Osteocyte (in vitro differentiated cells): ENCODE measurements at places on chromosomes 6 and 20. TPM values are rescaled to one million over a fixed set of nuclear protein-coding genes. Genes with fewer than 3 reads are reported as not detected.
A peak's percentile ranks its signal among the peaks of the same experiment; 100 is the strongest.

MLN gene
- not detected in 2 replicates for total RNA-seq

PRND gene
- not detected in 2 replicates for total RNA-seq

OR2J3 gene
- not detected in 2 replicates for total RNA-seq

FAM110A gene
- total RNA-seq, result 2.6 and 2.7 TPM in 2 replicates

GRCh38 chr20:4375881-4376280 is 345.8 kb upstream of the PRND start:
- DNase-seq, result no peak
- H3K27me3 ChIP-seq, result peaks cover 15% of the 10 kb centered on the region
- no peak overlapping the region for H3K4me3 ChIP-seq
- no peaks in the 10 kb centered on the region for H3K4me1 ChIP-seq

GRCh38 chr6:24915641-24916040 is 20.1 kb downstream of the RIPOR2 start:
- no peaks in the 10 kb centered on the region for H3K36me3 ChIP-seq
- no peak overlapping the region for H3K27ac ChIP-seq
- no peak for DNase-seq
- no peaks in the 10 kb centered on the region for H3K27me3 ChIP-seq
- H3K4me3 ChIP-seq, result no peak overlapping the region
- H3K4me1 ChIP-seq, result peaks cover 46% of the 10 kb centered on the region

USP49 gene
- total RNA-seq, result 5.2 and 5.4 TPM in 2 replicates

DNA sequence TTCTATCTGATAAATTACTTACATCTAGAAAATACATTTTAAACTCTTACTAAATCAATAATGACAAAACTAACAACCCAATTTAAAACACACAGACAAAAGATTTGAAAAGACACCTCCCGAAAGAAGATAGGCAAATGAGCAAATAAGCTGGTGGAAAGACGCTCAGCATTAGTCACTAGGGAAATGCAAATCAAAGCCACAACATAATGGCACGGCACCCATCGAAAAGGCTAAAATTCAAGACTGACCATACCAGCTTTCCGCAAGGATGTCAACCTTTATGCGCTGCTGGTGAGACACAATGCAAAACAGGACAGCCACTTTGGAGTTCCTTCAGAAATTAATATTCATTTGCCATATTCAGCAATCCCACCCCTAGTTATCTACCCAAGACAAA is 25.9 kb downstream of the TAF4 start:
- no peak overlapping the region for H3K4me3 ChIP-seq
- peaks cover 29% of the 10 kb centered on the region for H3K4me1 ChIP-seq
- H3K27ac ChIP-seq, result no peak overlapping the region
- no peaks in the 10 kb centered on the region for H3K27me3 ChIP-seq
- DNase-seq, result no peak

GRCh38 chr6:67068781-67069180 is 1361.8 kb upstream of the EYS start:
- H3K36me3 ChIP-seq, result peaks cover 10% of the 10 kb centered on the region
- no peaks in the 10 kb centered on the region for H3K4me1 ChIP-seq
- no peak overlapping the region for H3K4me3 ChIP-seq
- H3K27ac ChIP-seq, result no peak overlapping the region
- no peak for DNase-seq

- no peaks in the 10 kb centered on the region for H3K36me3 ChIP-seq
- peak overlapping the region; percentile 20 for H3K27ac ChIP-seq
- H3K4me3 ChIP-seq, result peak overlapping the region; percentile 67
- peaks cover 4% of the 10 kb centered on the region for H3K27me3 ChIP-seq
- no peak for DNase-seq
These were observed 535 bp upstream of the CCDC170 start for GRCh38 chr6:151493161-151493803.

- H3K36me3 ChIP-seq, result peaks cover 4% of the 10 kb centered on the region
- no peak for DNase-seq
- no peak overlapping the region for H3K27ac ChIP-seq
- no peaks in the 10 kb centered on the region for H3K27me3 ChIP-seq
- no peak overlapping the region for H3K4me3 ChIP-seq
These were observed 33.1 kb downstream of the MYLIP start for GRCh38 chr6:16162003-16162402.

GRCh38 chr6:33418690-33419291 is 884 bp upstream of the CUTA start:
- peak overlapping the region; percentile 99 for H3K27ac ChIP-seq
- peak overlapping the region; percentile 98 for H3K4me3 ChIP-seq
- H3K4me1 ChIP-seq, result peaks cover 61% of the 10 kb centered on the region
- no peak for DNase-seq
- no peaks in the 10 kb centered on the region for H3K27me3 ChIP-seq
- H3K36me3 ChIP-seq, result peaks cover 14% of the 10 kb centered on the region

DNA sequence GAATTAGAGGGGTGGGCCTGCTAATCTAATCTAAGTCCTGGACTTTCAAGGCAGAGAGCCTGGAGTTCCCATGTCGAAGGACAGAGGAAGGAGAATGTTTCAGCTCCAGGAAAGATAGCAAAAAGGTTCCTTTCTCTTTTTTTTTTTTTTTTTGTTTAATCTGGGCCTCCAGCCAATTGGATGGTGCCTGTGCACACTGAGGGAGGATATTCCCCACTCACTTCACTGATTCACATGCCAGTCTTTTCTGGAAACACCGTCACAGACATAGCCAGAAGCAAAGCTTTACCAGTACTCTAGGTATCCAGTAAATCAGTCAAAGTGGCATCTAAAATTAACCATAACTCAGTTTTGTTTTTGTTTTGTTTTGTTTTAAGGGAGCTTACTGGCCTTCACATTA is 721.1 kb downstream of the TENT5A start:
- peaks cover 3% of the 10 kb centered on the region for H3K27me3 ChIP-seq
- no peak overlapping the region for H3K27ac ChIP-seq
- H3K4me1 ChIP-seq, result no peaks in the 10 kb centered on the region
- H3K36me3 ChIP-seq, result no peaks in the 10 kb centered on the region
- no peak for DNase-seq
- no peak overlapping the region for H3K4me3 ChIP-seq

ANKRD60 gene
- not detected in 2 replicates for total RNA-seq

DNA sequence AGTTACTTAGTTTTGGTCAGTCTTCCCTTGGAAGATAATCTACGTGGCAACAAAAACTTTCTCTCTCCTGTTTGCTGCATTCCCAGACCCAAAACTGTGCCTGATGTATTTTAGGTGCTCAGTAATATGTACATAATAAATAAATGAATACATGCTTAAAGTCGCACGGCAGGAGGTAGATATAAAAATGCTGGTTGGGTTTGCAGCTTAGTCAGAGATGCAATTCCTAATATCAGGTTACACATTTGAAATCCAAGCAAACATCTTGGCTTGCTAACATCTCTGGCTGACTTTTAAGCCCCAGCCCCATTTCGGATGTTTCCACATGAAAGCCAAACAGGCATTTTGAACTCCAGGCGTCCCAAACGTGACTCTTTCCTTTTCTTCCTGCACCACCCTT is 91.0 kb downstream of the KCNQ5 start:
- H3K4me3 ChIP-seq, result no peak overlapping the region
- no peak overlapping the region for H3K27ac ChIP-seq
- peaks cover 36% of the 10 kb centered on the region for H3K4me1 ChIP-seq
- no peaks in the 10 kb centered on the region for H3K27me3 ChIP-seq

- H3K36me3 ChIP-seq, result no peaks in the 10 kb centered on the region
- no peaks in the 10 kb centered on the region for H3K4me1 ChIP-seq
- no peak overlapping the region for H3K4me3 ChIP-seq
- H3K27ac ChIP-seq, result no peak overlapping the region
These were observed 189.3 kb upstream of the SLC35B3 start for GRCh38 chr6:8624665-8625064.

DNA sequence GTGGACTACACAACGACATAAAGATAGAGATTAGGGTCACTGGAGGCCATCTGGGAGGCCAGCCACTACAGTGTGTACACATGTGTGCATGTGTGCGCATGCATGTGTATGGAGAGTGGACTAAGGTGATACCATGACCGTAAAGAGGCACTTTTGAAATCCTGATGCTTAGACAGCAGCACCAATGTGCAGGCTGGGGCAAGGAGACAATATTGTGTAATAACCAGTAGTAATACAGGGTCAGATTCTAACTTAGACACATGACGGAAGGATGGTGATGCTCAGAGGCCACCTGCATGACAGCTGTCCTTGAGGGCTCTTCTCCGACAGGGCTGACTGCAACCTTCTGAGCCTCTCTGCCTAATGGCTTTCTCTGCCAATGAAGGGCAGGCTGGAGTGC is 25.5 kb downstream of the CST9L start:
- H3K4me1 ChIP-seq, result no peaks in the 10 kb centered on the region
- no peaks in the 10 kb centered on the region for H3K36me3 ChIP-seq
- no peak overlapping the region for H3K4me3 ChIP-seq
- H3K27me3 ChIP-seq, result no peaks in the 10 kb centered on the region
- H3K27ac ChIP-seq, result no peak overlapping the region

DNA sequence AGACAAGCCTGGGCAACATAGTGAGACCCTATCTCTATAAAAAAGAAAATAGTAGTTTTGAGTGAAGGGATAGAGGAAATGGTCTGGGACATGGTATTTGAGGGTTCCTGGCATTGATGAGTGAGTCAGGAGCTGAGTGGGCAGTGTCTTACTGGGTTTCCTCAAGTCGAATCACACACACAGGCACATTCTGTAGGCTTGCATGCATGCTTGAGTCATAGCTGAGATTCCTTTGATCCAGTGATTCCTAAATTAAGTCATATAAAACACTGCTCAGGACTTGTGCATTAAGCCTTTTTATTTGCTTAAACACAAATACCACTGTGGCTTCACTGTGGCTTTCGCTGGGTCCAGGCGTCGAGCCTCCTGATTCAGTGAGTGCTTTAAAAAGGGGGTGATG is 71.8 kb upstream of the TMEM181 start:
- no peak overlapping the region for H3K4me3 ChIP-seq
- H3K36me3 ChIP-seq, result peaks cover 21% of the 10 kb centered on the region
- no peaks in the 10 kb centered on the region for H3K27me3 ChIP-seq
- no peak for DNase-seq
- H3K4me1 ChIP-seq, result peaks cover 13% of the 10 kb centered on the region
- H3K27ac ChIP-seq, result peak overlapping the region; percentile 59

NFATC2 gene
- total RNA-seq, result 0.34 and 0.89 TPM in 2 replicates

GRCh38 chr20:20732641-20733040 is 20.2 kb upstream of the RALGAPA2 start:
- H3K4me3 ChIP-seq, result no peak overlapping the region
- H3K27ac ChIP-seq, result no peak overlapping the region
- no peak for DNase-seq

DNA sequence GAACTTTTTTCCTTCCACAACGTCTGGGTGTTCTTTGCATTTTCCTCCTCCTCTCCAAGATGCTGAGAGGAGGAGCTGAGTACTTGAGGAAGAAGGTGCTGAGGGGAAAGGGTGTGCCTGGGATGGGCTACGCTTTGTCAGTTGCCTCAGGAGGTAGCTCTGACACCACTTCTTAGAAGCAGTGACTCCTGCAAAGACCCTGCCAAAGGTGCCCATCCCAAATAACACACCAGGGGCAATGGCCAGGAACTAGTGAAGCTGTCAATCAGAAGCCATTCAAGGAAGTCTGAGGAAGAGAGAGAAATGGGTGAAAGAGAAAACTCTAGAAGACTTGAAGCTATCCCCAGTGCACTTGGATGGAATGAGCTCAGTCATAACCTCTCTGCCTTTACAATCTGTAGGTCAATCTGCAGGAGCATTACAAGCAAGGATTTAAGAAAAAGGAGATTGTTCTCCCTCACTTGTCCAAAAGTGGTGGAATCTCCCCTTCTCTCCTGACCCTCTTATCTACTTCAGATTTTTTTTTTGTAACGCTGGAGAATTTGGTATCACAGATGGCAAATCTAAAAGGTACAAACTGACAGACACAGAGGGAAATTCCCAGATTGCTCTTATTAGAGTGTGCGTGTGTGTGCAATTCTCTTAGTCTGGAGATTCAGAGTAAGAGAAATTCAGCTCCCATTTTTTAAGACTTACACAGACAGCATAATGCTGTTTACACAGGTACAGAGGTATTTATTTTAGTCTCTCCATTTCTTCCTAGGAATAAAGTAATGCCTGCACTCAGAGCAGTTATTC is 242.6 kb downstream of the GMPR start:
- H3K36me3 ChIP-seq, result peaks cover 45% of the 10 kb centered on the region
- no peaks in the 10 kb centered on the region for H3K4me1 ChIP-seq
- no peak overlapping the region for H3K27ac ChIP-seq

GRCh38 chr6:11865680-11866300 is 87.2 kb upstream of the ADTRP start:
- no peaks in the 10 kb centered on the region for H3K27me3 ChIP-seq
- DNase-seq, result no peak
- peaks cover 11% of the 10 kb centered on the region for H3K4me1 ChIP-seq
- no peak overlapping the region for H3K4me3 ChIP-seq
- no peaks in the 10 kb centered on the region for H3K36me3 ChIP-seq

SNAP25 gene
- total RNA-seq, result 0.81 and 1.6 TPM in 2 replicates

RNF144B gene
- 14.7 and 15.0 TPM in 2 replicates for total RNA-seq

DNA sequence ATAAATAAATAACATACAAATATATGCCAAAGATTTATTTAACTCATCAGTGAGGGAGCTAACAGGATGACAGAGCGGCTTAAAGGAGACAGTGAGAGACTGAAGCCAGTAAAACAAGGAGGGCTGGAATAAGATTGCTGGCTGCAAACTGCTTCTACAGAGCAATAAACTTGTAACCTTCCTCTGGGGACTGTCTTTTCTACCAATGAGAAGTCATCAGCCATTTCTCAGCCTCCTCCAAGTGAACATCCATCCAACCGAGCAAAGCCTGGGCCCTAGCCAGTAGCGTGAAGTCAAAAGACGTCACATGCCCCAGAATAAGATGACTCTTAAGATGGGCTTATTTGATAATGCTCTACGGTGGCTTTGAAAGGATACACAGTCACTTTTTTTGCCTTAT is 42.5 kb downstream of the CPXM1 start:
- peaks cover 31% of the 10 kb centered on the region for H3K27me3 ChIP-seq
- H3K4me1 ChIP-seq, result peaks cover 11% of the 10 kb centered on the region
- DNase-seq, result no peak
- no peak overlapping the region for H3K4me3 ChIP-seq
- no peak overlapping the region for H3K27ac ChIP-seq

DNA sequence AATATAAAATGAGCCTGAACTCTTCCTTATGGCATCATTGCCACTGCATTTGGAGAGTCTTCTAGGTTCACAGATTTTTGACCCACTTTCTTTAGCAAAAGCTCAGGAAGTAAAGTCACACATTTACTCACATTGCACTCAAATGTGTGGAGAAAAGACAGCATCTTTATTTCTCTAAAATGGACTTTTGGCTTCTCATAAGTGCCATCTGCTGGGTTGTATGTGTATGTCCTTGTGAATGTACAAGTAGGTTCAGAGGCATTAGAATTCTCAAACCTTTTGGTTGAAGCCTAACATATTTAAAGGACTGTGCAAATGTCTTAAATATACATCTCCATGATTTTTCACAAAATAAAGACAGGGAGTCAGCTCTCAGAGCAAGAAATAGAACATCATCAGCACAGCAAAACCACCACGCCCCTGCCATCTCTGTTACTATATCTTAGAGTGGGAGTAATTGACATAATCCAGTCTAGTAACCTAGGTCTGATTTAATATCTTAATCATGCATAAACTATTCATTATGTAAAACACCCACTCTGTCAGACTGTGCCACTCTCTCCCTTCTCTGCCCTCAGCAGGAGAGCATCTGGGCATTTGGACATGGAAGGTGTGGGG is 42.2 kb upstream of the SPTLC3 start:
- H3K4me3 ChIP-seq, result no peak overlapping the region
- no peaks in the 10 kb centered on the region for H3K36me3 ChIP-seq
- no peaks in the 10 kb centered on the region for H3K27me3 ChIP-seq
- no peak for DNase-seq
- H3K27ac ChIP-seq, result no peak overlapping the region

- H3K4me1 ChIP-seq, result peaks cover 2% of the 10 kb centered on the region
- no peaks in the 10 kb centered on the region for H3K36me3 ChIP-seq
- H3K4me3 ChIP-seq, result no peak overlapping the region
- no peak overlapping the region for H3K27ac ChIP-seq
- DNase-seq, result no peak
These were observed 62.6 kb upstream of the AKAP12 start for GRCh38 chr6:151176911-151177770.

- no peak overlapping the region for H3K27ac ChIP-seq
- peaks cover 28% of the 10 kb centered on the region for H3K36me3 ChIP-seq
- peaks cover 15% of the 10 kb centered on the region for H3K4me1 ChIP-seq
- no peak overlapping the region for H3K4me3 ChIP-seq
These were observed 26.8 kb downstream of the REV3L start for GRCh38 chr6:111456208-111456607.
